ENCODE measurements at places on chromosomes 3 and 15.

DNA sequence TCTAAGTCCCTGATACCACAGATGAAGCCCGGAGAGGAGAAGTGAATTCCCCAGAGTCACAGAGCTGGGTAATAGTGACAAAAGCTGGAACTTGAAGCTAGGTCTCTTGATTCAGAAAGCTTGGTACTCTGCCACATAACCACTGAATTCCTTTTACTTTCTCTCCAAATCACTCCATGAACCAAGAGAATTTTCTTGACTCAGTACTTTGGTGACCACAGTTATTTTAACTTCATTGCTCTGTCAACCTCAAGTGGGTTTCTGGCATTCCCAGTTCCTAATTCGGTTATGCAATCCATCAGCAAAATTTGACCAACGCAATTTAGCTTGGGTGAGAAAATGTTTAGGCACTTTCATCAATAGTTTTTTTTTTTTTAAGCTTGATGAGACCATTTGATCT, 61.0 kb upstream of the PPARG start:
- DNase-seq = no peak

GRCh38 chr3:117017135-117017894, 307.7 kb downstream of the TUSC7 start:
- DNase-seq = no peak

- no peak for DNase-seq
These were observed 255.8 kb upstream of the CDIN1 start for GRCh38 chr15:36323615-36324014.

DNA sequence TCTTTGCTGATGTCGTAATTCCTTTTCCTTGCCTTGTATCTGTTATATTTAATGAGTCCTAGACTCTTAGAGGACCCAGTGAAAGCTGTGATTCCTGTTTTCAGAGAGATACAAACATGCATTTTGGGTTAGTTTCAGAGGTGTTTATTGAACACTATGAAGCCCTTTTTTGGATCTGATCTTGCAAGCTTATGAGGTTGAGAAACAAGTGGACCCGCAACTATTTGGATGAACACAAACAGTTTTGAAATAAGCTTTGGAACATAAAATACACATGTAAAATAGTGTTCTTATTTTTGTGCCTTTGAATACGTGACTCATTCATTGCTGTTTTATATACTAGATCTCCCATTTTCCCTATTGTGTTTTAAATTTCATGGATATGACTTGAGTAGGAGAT, 33.5 kb downstream of the SNRK start:
- no peak for DNase-seq

DNA sequence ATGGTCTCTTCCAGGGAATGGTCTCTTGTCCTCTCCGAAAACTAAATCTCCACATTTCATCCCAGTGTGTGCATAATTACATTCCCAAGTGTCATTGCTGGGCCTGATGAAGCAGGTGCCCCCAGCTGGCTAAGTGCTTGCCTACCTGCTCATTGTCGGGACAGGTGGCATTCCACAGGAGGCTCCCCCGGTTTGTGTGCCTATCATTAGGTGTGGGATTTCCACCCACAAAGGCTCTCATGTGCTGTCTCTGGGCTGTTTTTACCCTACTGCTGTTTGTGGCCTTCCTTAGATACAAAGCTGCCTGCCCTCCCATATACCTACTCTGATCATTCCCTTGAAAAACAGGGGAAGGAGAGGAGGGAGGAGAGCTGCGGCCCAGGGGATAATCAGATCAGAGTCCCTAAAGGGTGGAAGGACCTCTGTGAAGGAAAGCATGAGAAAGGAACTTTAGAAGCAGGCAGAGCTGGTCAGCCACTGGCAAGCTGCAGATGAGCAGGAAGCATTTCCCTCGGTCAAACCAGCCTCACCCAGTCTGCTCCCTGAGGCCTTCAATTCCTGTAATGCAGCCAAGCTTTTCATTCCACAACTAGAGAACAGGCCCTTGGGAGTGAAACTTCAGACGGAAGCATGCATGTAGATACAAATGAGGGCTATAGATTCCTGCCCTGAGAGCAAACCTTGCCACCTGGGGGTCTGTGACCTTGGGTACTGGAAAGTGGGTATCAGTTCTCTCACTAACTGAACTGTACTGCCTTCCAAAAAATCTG, 60.7 kb upstream of the HEG1 start:
- no peak for DNase-seq

DNA sequence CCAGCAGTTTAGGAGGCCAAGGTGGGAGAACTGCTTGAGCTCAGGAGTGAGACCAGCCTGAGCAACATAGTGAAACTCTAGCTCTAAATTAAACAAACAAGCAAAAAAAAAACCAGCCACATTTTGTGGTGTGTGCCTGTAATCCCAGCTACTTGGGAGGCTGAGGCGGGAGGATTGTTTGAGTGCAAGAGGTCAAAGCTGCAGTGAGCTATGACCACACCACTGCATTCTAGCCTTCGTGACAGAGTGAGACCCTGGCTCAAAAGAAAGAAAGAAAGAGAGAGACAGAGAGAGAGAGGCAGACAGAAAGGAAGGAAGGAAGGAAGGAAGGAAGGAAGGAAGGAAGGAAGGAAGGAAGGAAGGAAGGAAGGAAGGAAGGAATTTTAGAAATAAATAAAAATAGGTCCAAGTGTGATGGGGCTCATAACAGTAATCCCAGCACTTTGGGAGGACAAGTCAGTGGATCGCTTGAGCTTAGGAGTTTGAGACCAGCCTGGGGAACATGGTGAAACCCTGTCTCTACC, 38.7 kb upstream of the LRIG1 start:
- no peak for DNase-seq

- DNase-seq = no peak
These were observed 18.7 kb downstream of the USF3 start for GRCh38 chr3:113677737-113678136.

DNA sequence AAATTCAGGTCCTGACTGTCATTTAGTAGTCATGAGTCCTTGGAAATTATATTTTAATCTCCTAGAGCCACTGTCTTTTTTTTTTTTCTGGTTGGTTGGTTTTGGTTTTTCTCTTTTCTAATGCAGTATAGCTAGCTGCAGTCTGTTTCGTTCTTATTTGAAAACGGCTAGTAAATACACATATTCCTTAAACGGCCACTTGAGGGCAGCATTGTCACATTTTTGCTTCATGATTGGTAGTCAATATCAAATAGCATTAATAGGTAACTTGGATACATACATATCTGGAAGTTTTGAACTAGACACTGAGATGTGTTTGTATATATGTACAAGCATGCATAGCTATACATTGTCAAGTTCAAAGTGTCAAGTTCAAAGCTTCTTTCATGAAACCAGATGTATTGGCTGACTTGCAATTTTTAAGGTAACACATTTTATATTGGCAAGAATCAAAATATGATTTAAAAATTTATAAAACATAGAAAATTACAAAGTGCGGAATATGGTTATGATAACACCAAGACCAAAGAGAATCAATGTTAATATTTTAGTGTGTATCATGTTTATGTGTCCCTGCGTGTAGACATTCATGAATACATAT, 22.5 kb downstream of the GABRA5 start:
- no peak for DNase-seq

- no peak for DNase-seq
These were observed 42.0 kb downstream of the UMPS start for GRCh38 chr3:124772081-124772831.

DNA sequence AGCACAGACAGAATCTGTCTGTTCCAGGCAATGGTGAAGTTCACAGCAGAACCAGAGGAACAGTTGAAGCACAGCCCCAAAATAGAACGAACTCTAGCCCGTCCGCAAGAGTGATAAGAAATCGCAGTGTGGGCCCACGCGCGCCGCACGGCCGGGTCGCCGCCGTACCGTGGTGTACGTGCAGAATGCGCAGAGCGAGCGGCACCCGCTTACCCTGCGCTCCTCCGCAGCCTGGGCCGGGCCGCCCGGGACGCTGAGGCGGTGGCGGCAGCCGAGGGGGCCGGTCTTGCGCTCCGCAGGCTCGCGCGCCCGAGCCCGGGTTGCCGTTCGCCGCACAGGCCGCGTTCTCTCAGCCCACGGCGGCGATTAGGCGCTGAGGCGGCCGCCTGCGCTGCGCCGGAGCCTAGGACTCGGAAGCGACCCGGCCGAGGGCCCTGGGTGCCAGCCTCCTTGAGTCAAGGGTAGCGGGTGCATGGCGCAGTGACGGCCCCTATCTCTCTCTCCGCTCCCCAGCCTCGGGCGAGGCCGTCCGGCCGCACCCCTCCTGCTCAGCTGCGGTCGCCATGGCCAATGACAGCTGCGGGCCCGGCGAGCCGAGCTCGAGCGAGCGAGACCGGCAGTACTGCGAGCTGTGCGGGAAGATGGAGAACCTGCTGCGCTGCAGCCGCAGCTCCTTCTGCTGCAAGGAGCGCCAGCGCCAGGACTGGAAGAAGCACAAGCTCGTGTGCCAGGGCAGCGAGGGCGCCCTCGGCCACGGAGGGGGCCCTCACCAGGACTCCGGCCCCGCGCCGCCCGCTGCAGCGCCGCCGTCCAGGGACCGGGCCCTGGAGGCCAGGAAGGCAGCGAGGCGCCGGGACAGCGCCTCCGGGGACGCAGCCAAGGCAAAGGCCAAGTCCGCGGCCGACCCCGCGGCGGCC, 20.5 kb downstream of the WDR73 start:
- peak; percentile 88 for DNase-seq

GRCh38 chr15:31459400-31459748, 132.7 kb downstream of the KLF13 start:
- DNase-seq = no peak

- DNase-seq = no peak
These were observed 80.3 kb downstream of the PEX5L start for GRCh38 chr3:179956416-179956830.

GRCh38 chr15:71078506-71079207, 36.6 kb upstream of the THSD4 start:
- DNase-seq = no peak

DNA sequence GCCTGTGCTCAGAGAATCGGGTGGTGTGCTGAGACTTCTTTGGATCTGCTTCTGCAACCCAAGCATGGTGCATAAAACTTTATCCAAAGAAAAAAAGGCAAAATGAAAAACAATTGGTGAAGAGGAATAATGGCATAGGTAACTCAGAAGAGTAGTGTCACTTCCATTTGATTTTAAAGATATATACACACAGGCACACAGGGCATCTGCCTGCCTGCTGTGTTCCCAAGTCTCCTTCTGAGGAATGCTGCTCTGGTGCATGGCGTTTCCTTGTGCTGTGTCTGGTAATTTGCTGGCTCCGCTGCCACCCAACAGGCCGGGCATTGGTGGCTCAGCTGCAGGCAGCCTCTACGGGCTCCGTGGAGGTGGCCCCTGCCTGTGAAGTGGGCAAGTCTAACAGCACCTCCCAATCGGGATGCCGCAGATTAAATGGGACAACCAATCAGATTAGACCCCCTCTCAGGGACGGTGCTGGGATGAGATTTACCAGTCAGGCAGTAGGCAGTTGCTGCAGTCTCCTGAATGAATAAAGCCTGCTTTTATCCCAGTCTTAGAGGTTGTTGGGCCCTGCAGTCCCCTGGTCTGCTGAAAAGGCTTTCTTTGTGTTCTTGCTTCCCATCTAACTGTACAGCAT, 253.7 kb upstream of the RASGRP1 start:
- DNase-seq = no peak

- DNase-seq = no peak
These were observed 278.9 kb upstream of the POU1F1 start for GRCh38 chr3:87555290-87555689.

DNA sequence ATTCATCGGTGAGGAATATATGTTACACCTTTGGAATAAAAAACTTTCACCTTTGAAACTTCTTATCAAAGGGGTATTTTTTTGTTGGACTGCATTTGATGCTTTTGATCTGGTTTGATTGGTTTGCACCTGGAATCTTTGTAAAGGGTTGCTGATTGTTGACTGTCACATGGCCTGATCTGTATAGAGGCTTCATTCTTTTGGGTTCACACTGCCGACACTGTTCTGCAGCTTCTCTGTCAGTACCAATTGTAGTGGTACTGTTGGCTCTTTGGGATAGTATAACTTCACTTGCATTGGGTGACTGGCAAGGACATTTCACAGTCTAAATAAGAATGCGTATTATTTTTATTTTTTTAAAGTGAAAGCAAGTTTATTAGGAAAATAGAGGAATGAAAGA, 155.7 kb downstream of the DOCK3 start:
- no peak for DNase-seq

Measured in RWPE2 (cell line).